Pericardium fibroblast (primary cell): ENCODE measurements at places on chromosomes 11 and 22. TPM values are rescaled to one million over a fixed set of nuclear protein-coding genes. Genes with fewer than 3 reads are reported as not detected.

VWA5A gene
- total RNA-seq = 7.2 and 15.6 TPM in 2 replicates

PRSS23 gene
- 67.6 and 459 TPM in 2 replicates for total RNA-seq

OR52K1 gene
- total RNA-seq = not detected in 2 replicates

HORMAD2 gene
- total RNA-seq = not detected in 2 replicates

OR52M1 gene
- not detected in 2 replicates for total RNA-seq

C11orf91 gene
- total RNA-seq = not detected in 2 replicates

CD151 gene
- 300 and 449 TPM in 2 replicates for total RNA-seq

TRIM29 gene
- not detected in 2 replicates for total RNA-seq

ALDH3B1 gene
- total RNA-seq = 26.4 and 46.8 TPM in 2 replicates

CASP4 gene
- total RNA-seq = 107 and 126 TPM in 2 replicates

PKP3 gene
- 1.9 and 11.9 TPM in 2 replicates for total RNA-seq

ASPHD2 gene
- 0.82 and 1.1 TPM in 2 replicates for total RNA-seq

RDX gene
- 48.0 and 51.3 TPM in 2 replicates for total RNA-seq

C1QTNF5 gene
- total RNA-seq = 42.8 and 52.9 TPM in 2 replicates

TYR gene
- total RNA-seq = not detected in 2 replicates

SMC1B gene
- total RNA-seq = not detected in 2 replicates

RFPL1 gene
- total RNA-seq = not detected in 2 replicates

C11orf87 gene
- 0.12 TPM in 1 of 2 replicates, not detected in the other for total RNA-seq

MUC5AC gene
- not detected in 2 replicates for total RNA-seq

SLC43A3 gene
- 27.8 and 32.3 TPM in 2 replicates for total RNA-seq

MS4A4E gene
- total RNA-seq = not detected in 2 replicates

LMO2 gene
- total RNA-seq = 0.51 and 2.6 TPM in 2 replicates

TRIM49 gene
- total RNA-seq = not detected in 2 replicates

GLYAT gene
- not detected in 2 replicates for total RNA-seq

TMEM132A gene
- 19.8 and 22.2 TPM in 2 replicates for total RNA-seq

CCDC116 gene
- not detected in 2 replicates for total RNA-seq

OR51A7 gene
- not detected in 2 replicates for total RNA-seq

OR52E8 gene
- total RNA-seq = not detected in 2 replicates

GAB4 gene
- total RNA-seq = not detected in 2 replicates

C11orf54 gene
- total RNA-seq = 8.7 and 10.3 TPM in 2 replicates

C22orf42 gene
- total RNA-seq = not detected in 2 replicates

GLYATL2 gene
- 0.17 and 1.1 TPM in 2 replicates for total RNA-seq

MB gene
- not detected in 2 replicates for total RNA-seq

PKDREJ gene
- under 0.01 TPM in 1 of 2 replicates, not detected in the other for total RNA-seq

MMP12 gene
- not detected in 2 replicates for total RNA-seq

CCDC89 gene
- 2.0 and 4.7 TPM in 2 replicates for total RNA-seq

RPS13 gene
- total RNA-seq = 2,673 and 3,135 TPM in 2 replicates

TRIM64 gene
- total RNA-seq = not detected in 2 replicates

MUC2 gene
- not detected in 2 replicates for total RNA-seq

PRR33 gene
- total RNA-seq = not detected in 2 replicates

CRYBB3 gene
- total RNA-seq = not detected in 2 replicates

PRDM11 gene
- 15.5 TPM in 2 replicates for total RNA-seq

OR51B4 gene
- total RNA-seq = not detected in 2 replicates

XKR3 gene
- not detected in 2 replicates for total RNA-seq

TPH1 gene
- total RNA-seq = 0.23 TPM in 1 of 2 replicates, not detected in the other

FXYD2 gene
- total RNA-seq = not detected in 2 replicates

PHOX2A gene
- not detected in 2 replicates for total RNA-seq

SLC7A4 gene
- 0.51 and 2.7 TPM in 2 replicates for total RNA-seq
